Stimulated activated CD4-positive, alpha-beta T cell treated with anti-CD3 and anti-CD28 coated beads, Interleukin-15, amount 100 ng/mL, for 1 hour (primary cell): ENCODE measurements at places on chromosomes 12 and 14.

DNA sequence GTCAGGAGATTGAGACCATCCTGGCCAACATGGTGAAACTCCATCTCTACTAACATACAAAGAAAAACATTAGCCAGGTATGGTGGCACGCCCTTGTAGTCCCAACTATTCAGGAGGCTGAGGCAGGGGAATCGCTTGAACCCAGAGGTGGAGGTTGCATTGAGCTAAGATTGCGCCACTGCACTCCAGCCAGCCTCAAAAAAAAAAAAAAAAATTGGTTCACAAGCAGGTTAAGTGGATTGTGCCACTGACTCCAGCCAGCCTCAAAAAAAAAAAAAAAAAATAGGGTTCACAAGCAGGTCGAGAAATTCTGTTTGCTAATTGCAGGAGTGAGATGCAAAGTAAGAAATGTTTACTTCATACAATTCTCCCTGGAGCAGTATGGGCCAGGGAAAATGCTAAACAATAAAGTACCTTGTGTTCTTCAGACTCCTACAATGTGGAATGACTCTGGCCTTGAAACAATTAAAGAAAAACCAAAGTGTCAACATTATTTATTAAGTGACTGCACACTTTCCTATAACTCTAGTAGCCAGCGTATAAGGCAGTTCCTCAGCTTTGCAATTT, 6.1 kb downstream of the EDDM3B start:
- DNase-seq, result no peak

DNA sequence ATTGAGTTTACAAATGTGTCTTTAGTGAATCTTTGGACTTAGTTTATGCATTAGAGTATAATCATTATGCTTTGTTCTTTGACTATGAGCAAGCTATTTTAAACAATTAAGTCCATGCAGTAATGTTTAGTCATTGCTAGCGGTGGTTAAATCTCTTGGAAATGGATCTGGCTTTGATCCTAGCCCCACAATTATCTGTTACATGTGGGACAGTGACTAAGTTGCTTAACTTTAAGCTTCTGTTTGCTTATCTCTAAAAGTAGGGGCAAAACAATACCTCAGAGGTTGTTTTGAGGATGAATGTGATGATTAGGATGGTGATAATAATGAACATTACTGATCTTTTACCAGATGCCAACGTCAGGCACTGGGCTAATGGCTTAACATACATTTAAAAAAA, 124.2 kb downstream of the NPAS3 start:
- DNase-seq, result no peak

DNA sequence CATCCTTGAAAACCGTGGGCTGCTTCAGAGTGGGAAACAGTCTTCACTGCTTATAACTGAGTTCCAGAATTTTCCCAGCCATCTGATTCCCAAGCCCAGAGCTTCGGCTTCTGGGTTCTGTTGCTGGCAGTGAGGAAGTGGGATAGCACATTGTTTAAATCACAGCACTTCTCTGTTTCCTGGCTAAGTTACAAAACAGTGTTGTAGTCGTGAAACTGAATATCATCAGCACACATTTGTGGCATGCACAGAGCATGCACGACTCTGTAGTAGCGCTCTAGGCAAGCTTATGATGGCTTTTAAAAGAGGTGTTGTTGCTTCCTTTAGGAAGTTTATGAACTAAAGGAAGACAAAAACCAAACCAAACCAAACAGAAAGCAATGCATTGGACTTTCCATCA, 1005.5 kb downstream of the NRXN3 start:
- no peak for DNase-seq

DNA sequence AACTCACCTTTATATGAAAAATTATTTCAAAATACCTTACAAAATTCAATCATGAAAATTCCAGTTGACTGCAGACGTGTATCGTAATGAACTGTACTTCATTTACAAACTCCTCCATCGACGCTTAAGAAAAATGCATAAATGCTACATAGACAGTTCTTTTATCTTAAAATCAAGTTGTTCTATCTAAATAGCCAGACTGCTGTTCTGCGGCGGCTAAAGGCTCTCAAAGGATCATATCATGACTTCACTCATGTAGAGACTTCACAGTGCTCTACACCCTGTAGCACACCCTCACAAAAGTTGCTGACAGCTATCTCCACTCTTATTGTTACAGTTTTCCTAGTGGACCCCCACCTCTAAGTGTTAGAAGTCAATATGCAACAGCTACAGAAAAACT, 5.2 kb downstream of the KRAS start:
- no peak for DNase-seq

GRCh38 chr12:67601126-67601525, 47.4 kb upstream of the DYRK2 start:
- no peak for DNase-seq

DNA sequence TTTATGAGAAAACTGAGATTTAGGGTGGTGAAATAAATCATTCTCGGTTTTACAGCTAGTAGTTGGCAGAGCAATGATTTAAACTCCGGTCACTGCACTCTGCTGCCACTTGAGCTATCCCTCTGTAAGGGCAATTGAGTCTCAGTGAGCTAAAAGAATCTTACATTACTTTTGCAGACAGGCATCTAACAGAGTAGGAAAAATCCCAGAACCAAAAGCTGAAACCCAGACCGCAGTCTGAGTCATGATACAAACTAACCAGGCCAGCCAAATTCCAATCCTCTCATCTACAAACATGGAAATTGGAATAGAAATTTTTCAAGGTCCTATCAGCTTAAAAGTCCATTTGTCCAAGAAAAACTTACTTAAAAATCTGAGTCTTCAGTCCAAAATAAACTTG, 73.7 kb downstream of the ANKS1B start:
- no peak for DNase-seq

DNA sequence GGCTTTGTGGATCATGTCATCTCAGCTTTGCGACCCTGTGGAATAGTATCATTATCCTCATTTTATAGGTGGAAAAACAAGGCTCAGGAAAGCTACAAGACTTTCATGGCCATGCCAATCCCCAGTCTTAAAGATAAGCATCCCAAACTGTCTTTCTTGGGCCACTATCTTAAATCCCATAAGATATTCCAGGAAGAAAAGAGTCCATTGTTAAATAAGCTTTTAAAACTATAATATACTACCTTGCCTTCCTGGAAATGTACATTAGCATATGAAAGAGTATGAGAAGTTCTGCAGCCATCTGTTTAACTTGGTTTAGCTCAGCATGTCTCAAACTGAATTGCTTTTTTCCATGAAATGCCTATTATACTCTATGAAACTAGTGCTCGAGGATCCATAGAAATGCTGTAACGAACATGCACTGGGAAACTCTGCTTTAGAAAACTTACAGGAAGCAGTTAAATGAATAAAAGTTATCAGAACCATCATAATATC, 77.1 kb downstream of the B4GALNT3 start:
- DNase-seq, result no peak

DNA sequence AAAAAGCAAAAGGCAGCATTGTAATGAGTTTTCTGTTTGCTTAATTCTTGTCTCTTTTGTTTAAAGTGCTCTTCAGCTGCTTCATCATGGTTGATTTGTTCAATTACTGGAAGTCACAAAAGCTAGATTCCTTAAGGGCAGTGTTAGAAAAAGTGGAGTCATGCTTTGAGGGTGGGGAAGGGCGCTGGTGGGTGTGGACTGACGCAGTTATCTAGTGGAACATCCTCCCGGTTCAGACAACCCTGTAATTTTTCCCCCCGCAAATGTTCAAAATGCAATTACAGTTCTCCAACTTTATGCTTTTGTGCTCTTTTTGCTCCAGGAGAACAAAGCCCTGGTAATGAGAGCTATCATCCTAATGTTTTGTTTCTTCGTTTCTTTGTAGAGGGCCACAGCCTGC, 2.1 kb downstream of the AKAP6 start:
- no peak for DNase-seq

DNA sequence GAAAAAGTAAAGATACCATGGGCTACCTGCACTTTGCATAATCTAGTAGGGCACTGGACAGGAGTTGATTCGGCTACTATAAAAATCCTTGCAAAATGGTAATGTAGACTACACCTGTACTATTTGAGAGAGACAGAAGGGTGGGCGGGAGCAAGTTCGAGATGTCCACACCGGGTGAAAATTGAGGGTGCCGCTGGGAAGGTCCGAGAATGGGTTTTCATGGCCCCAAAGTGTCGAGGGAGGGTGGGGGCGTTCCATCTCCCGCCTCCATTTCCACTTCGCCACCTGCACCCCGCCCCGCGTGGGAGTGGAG, 648 bp downstream of the SNX6 start:
- no peak for DNase-seq

- DNase-seq, result peak; percentile 89
These were observed at the start of gene CCDC77 for GRCh38 chr12:401235-402028. TSS of gene CCDC77 (plus strand) at chr12:401644. CDS start at chr12:409384, 7,740 bp downstream.

- DNase-seq, result no peak
These were observed 279.3 kb upstream of the DDHD1 start for GRCh38 chr14:53432378-53432802.

DNA sequence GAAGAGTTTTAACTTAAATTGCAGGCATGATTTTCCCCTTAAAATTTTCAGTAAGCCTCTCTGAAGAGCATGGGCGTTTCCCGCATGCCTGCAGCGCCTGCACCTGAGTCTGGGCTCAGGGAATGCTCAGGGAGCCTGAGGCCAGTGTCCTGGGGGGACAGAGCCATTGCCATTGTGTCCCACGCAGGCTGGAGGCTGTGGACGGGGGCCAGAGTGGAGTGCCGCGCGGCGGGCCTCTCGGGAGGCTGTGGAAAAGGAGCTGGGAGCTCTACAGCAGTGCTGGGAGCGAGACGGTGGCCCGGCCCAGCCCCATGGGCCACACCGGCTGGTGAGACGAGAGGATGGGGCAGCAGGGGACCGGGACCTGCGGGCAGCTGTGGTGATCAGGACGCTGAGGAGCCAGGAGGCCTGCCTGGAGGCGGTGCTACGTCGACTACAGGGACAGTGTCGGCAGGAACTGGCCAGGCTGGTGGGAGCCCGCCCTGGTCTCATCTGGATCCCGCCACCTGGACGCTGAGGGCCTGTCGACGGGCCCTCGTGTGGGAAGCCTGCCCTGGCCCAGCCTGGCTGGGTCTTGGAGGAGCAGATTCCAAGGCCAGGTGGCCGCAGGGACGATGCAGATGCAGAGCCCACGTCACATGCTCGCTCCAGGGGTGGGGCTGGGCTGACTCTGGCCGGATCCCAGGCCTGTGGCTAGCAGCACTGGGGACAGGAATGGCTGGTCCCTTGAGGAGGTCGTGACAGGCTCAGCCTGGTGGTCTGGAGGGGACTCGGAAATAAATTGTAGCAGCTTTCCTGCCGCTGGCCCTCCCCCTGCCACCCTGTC, 7.6 kb downstream of the TEDC1 start:
- no peak for DNase-seq

- no peak for DNase-seq
These were observed 123.3 kb downstream of the SSPN start for GRCh38 chr12:26318661-26319068.

- DNase-seq, result no peak
These were observed 101.2 kb upstream of the CCDC175 start for GRCh38 chr14:59677771-59678231.

GRCh38 chr14:100575266-100575995, 11.8 kb downstream of the BEGAIN start:
- DNase-seq, result no peak

- no peak for DNase-seq
These were observed 50.4 kb downstream of the MAGOHB start for GRCh38 chr12:10563002-10563401.

DNA sequence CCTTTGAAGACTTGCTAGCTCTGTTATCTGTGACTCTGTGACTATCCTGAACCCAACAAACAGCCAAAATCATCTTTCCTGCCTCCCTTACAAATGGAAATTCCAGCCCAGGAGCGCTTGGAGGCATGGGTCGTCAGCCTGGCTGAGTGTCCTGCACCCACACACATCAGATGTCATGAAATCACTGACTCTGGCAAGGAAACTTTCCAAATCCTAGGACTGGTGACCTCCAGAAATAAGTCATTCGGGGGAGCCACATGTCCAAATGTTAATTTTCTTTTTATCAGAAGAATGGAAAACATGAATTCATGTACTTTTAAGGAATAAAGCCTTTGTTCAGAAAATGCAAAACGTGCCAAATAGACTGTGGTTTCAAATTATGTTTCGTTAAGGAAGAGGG, 96.3 kb upstream of the EVL start:
- DNase-seq, result no peak

DNA sequence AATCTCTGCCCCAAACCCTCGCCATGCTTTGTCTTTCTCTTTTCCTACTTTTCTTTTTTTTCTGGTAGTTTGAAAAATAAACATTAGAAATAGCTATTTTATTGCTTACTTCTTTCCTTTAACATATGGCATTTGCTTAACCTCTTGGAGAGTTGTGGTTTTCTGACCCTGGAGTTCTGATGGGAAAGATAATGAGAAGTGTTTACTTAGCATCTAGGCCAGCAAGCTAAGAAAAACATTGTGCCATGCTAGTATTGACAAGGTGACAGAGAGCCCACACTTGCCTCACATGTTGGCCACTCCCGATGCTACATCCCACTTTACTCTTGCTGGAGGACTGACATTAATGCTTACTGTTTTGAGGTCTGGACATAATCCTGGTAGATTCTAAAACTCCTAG, 886.2 kb downstream of the DIO2 start:
- DNase-seq, result no peak

DNA sequence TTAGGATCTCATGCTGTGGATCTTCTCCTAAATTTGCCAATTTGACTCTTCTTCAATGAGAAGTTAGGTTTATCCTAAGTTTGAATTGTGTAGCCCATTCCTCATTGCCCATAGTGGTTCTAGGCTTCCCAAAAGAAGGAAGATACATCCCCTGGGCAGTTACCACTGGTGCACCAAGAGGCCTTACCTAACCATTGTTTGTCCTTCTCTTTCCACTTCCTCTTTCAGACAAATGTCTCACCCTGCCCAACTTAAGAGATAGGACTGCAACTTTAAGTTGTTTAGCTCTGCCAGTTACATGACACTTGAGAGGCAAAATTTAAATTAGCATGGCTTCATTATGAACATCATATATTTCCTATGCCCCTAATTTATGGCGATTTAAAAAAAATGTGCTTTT, 9.4 kb upstream of the KCNH3 start:
- DNase-seq, result no peak

GRCh38 chr14:57383125-57383745, 7.2 kb upstream of the NAA30 start:
- no peak for DNase-seq

- DNase-seq, result no peak
These were observed 7.0 kb downstream of the ETNK1 start for GRCh38 chr12:22631863-22632463.

DNA sequence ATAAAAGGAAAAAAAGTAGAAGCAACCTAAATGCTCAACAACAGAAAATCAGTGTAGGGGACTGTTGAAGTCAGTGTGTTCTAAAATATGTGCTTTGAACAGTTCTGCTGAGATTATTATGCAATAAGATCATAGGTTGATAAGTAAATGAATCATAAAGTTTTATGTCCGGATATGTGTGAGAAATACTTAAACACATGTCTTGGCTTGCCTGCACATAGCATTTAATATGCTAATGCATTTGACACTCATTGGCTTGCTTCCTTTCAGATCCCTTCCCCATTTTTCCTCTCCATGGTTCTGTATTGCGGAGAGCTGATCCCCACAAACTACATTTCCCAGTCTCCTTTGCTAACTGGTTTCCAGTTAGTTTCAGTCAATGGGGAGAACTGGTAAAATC, 573.8 kb upstream of the TBX3 start:
- no peak for DNase-seq

- no peak for DNase-seq
These were observed 917.7 kb downstream of the DIO2 start for GRCh38 chr14:79293482-79294177.
